ENCODE measurements at places on chromosomes 4 and X.
A peak's percentile ranks its signal among the peaks of the same experiment; 100 is the strongest.

- peak; percentile 17 for DNase-seq
Measured at GRCh38 chr4:1763550-1764080, 29.5 kb upstream of the FGFR3 start.

DNA sequence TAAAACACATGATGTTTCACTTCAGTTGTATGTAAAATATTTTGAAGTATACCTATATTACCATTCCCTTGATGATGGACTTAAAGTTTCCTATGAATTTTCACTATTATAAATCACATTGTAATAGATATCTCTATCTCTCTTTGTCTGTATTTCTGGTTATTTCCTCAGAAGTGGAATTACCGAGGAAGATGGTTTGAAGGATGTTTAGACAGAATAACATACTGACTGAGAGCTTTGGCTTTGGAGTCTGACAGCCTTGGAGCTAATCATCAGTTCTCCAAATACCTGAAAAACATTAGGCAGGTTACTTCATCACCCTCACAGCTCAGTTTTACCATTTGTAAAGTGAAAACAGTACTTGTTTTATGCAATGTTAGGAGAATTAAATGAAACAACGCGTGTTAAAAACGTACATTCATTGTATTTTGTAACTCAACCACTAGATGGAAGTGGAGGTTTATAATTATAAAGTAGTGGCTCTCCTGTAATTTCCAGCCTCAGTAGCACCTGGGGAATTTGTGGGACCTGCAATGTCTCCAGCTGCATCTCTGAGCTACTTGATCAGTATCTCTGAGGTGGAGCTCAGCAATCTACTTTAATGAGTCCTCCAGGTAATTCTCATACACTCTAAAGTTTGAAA, 14.3 kb downstream of the JCHAIN start:
- no peak for DNase-seq

GRCh38 chr4:86759298-86759697, 89.9 kb downstream of the SLC10A6 start:
- no peak for DNase-seq

DNA sequence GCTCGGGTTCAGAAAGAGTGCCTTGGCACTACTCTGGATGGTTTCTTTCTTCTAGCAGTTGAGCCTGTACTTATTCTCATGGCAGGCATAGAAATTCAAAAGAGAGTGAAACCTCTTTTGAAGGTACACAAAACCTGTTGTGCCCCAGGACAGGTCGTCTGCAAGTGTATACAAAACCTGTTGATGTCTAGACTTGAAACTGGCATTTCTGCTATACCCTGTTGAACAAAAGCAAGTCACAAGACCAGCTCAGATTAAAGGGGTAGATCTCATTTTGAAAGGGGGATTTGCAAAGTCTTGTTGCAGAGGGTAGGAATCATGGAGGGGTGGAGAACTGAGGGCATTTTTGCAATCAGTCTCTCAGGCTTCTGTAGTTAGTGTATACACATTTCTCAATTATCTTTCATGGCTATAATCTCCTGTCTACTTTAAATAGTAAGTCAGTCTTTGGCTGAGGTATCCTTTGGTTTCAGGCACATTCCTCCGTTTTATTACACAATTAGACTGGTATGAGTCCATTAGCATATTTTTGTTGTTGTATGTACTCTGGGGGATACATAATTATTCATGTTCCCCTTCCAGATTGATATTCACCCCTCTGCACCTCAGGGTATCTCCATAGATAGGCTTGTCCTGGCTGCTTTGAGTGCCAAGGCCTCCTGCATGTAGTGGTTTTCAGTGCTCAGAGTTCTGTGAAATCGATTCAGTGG, 251.4 kb downstream of the DTHD1 start:
- DNase-seq, result no peak

- no peak for DNase-seq
Measured at GRCh38 chr4:26542991-26543390, 40.9 kb upstream of the TBC1D19 start.

GRCh38 chr4:71187404-71188155, 151.2 kb upstream of the SLC4A4 start:
- DNase-seq, result no peak

GRCh38 chr4:180630012-180630665, 1613.1 kb upstream of the TENM3 start:
- DNase-seq, result no peak

Data from HL-60 (cell line).